ENCODE measurements at places on chromosomes 1 and 21.

DNA sequence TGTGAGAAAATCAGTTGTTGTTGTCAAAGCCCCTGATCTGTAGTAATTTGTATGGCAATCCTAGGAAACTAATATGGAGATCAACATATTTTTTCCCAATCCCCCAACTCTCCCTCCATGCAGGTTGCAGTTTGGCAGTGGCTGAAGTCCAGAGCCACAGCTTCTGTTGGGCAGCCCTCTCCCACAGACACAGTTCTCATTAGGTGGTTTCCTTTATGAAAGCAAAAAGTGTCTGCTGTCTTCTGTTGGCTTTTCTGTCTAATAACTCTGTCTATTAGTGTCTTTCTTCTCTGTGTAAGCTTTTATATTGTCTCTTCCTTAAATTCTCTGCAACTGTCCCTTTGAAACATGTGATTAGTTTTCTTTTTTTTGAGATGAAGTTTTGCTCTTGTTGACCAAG is 914.3 kb upstream of the NCAM2 start:
- no peak for DNase-seq

DNA sequence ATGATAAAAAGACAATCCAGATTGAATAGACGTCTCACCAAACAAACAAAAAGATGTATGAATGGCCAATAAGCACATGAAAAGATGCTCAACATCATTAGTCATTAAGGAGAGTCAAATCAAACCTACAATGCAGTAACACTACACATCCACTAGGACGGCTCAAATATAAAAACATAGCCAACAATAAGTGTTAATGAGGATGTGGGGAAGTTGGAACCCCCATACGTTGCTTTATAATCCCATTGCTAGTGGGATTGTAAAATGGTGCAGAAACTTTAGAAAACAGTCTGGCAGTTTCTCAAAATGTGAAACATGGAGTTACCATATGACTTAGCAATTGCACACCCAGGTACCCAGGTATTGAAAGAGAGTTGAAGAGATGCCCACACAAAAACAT is 14.7 kb upstream of the IL24 start:
- DNase-seq, result no peak

GRCh38 chr21:17950591-17950990 is 131.4 kb upstream of the C21orf91 start:
- DNase-seq, result no peak

GRCh38 chr1:47367651-47368050 is 34.1 kb downstream of the CMPK1 start:
- DNase-seq, result no peak

DNA sequence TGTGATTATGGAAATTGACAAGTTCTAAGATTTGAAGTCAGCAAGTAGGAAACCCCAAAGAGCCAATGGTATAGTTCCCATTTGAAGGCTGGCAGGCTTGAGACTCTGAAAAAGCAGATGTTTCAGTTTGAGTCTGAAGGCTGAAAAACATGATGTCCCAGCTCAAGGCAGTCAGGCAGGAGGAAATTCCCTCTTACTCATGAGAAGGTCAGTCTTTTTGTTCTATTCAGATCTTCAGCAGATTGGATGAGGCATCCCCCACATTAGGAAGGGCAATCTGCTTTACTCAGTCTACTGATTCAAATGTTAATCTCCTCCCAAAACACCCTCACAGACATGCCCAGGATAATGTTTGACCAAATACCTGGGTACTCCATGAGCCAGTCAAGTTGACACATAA is 372.5 kb upstream of the ST6GALNAC5 start:
- no peak for DNase-seq

Data from adrenal gland (tissue), 19 donors.